ENCODE measurements at places on chromosomes 7 and 10.
A peak's percentile ranks its signal among the peaks of the same experiment; 100 is the strongest.

DNA sequence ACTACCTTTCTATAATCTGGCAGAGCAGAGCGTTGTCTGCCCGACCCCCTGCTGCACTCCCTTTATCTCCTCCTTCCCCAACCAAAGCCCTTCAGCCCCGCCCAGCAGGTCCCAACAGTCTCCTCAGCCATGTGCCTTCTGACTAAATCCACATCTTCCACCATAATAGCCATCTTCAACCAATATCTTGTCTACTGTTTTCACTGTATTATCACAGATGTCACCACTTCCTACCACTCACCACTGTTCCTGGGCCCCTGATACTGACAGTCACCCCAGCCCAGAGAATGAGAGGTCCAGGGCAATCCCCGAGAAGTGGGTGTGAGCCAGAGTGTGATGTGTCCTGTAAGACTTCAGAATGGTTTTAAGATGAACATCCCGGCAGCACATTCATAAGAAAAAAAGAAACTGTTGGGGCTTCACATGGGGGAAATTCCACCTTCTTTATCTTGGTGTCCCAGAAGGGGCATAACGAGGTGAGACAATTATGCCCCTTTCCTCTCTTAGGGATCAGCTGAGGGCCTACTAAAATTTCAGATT, 25.3 kb downstream of the CCDC6 start:
- H3K4me1 ChIP-seq = peaks cover 52% of the 10 kb centered on the region
- H3K36me3 ChIP-seq = no peaks in the 10 kb centered on the region
- DNase-seq = peak; percentile 23

- no peak overlapping the region for H3K27ac ChIP-seq
- no peak for DNase-seq
- no peaks in the 10 kb centered on the region for H3K36me3 ChIP-seq
- H3K27me3 ChIP-seq = no peaks in the 10 kb centered on the region
- H3K4me3 ChIP-seq = no peak overlapping the region
Measured at GRCh38 chr7:69516238-69516820, 81.9 kb upstream of the AUTS2 start.

DNA sequence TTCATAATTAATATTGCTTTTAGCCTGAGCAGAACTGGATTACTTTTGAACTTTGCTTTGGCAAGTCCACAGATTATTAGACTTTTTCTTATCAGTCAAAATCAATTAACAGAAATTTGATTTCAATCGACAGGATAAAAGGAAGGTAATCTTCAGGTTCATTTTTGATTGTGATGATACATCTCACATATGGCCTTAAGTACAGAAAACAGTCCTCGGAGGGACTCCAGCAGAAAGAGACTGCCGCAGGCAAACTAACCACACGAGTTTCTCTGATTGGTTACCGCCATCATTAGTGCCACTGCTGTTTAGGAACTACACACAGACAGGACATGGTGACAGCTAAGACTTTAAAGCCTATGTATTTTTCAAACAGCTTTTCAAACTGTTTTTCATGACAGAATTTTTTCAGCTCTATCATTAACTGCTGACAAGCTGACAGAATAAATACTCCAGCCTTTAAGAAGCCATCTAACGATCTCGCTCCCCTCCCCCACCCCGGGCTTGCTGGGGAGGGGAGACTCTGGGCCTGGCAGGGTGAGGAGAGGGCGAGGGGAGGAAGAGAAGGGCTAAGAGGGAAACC, 668.2 kb downstream of the KCNMA1 start:
- DNase-seq = no peak
- H3K4me3 ChIP-seq = no peak overlapping the region
- no peaks in the 10 kb centered on the region for H3K4me1 ChIP-seq
- H3K27ac ChIP-seq = no peak overlapping the region
- H3K27me3 ChIP-seq = no peaks in the 10 kb centered on the region
- H3K36me3 ChIP-seq = no peaks in the 10 kb centered on the region

DNA sequence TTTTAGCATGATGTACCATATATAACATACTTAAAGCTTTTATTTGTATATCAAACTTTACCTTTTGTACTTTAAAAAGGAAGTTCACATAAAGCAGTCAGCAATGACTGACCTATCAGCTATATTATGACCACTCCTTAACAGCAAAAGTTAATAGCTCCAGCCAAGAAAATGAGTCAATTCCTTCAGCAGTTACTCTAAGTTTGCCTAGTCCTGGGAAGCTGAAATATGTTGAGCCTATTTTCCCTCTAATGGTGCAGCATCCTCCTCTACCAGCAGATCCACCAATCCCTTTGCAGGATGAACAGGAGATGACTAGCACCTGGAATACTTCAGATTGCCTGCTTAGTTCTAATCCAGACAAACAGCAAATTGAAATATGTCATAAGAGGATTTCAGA, 64.2 kb downstream of the CUL2 start:
- no peak for DNase-seq
- H3K4me3 ChIP-seq = no peak overlapping the region
- H3K27ac ChIP-seq = no peak overlapping the region
- H3K4me1 ChIP-seq = no peaks in the 10 kb centered on the region
- H3K27me3 ChIP-seq = no peaks in the 10 kb centered on the region

DNA sequence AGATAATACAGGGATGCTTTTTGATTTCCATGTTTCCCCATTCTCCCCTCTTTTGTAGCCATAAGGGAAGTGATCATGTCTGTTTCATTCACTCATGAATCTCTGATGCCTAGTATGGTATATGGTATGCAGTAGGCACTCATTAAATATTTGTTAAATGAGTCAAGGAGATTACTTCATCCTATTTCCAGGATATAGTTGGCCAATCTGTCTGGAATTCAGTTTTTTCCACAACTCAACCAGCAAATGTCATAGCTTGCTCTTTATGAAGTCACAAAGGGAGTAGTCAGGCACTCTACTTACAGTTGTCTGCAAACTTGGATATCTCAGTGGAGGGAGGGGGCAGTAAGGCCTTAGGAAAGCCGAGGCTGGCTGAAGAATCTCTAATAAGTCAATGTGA, 853.6 kb downstream of the LRMDA start:
- no peak for DNase-seq
- H3K27me3 ChIP-seq = no peaks in the 10 kb centered on the region
- H3K36me3 ChIP-seq = no peaks in the 10 kb centered on the region

DNA sequence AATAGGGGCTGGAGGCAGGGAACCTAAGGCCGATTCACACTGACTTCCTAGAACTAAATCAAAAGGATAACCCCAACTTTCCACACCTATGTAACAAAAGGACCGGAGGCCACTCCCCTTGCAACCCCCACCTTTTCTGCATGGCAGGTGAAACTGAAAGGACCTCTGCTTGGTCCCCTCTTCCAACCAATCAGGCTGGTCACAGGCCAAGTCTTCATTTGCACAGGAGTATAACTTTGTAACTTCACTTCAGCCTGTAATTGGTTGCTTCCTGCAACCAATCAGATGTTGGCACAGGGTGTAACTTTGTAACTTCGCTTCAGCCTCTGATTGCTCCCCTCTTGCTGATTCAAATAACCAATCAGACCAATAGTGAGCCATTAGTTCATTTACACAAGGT, 190.0 kb downstream of the FAM107B start:
- H3K4me3 ChIP-seq = no peak overlapping the region
- peak; percentile 39 for DNase-seq
- peak overlapping the region; percentile 86 for H3K27ac ChIP-seq
- H3K4me1 ChIP-seq = peaks cover 99% of the 10 kb centered on the region

GRCh38 chr7:131145026-131145425, 182.7 kb upstream of the MKLN1 start:
- H3K36me3 ChIP-seq = no peaks in the 10 kb centered on the region
- H3K4me1 ChIP-seq = no peaks in the 10 kb centered on the region
- H3K4me3 ChIP-seq = no peak overlapping the region
- DNase-seq = no peak
- no peak overlapping the region for H3K27ac ChIP-seq

- no peak for DNase-seq
- H3K4me1 ChIP-seq = no peaks in the 10 kb centered on the region
- no peaks in the 10 kb centered on the region for H3K36me3 ChIP-seq
- H3K27ac ChIP-seq = no peak overlapping the region
Measured at GRCh38 chr7:82472966-82473365, 29.4 kb upstream of the CACNA2D1 start.

DNA sequence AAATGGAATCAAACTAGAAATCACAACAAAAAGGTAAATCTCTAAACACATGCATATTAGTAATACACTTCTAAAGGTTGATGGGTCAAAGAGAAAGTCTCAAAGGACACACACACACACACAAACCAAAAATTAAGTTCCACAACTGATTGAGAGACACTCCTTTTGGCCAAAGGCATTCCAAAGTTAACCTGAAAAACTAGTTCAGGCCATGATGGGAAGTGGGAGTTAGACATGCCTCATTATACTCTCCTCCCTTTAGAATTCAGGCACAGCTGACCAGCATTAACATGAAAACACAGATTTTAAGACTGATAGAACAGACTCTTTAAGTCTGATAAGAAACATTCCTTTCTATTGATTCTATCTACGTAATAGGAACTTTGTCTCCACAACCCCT, 332.4 kb upstream of the IGFBP3 start:
- no peaks in the 10 kb centered on the region for H3K4me1 ChIP-seq
- no peak overlapping the region for H3K27ac ChIP-seq
- no peak overlapping the region for H3K4me3 ChIP-seq
- no peaks in the 10 kb centered on the region for H3K27me3 ChIP-seq
- no peaks in the 10 kb centered on the region for H3K36me3 ChIP-seq
- DNase-seq = no peak

- no peaks in the 10 kb centered on the region for H3K36me3 ChIP-seq
- no peak overlapping the region for H3K27ac ChIP-seq
- H3K27me3 ChIP-seq = no peaks in the 10 kb centered on the region
Measured at GRCh38 chr7:27684491-27684890, 21.8 kb upstream of the HIBADH start.

- H3K36me3 ChIP-seq = peaks cover 4% of the 10 kb centered on the region
- DNase-seq = no peak
- H3K4me3 ChIP-seq = no peak overlapping the region
- no peaks in the 10 kb centered on the region for H3K27me3 ChIP-seq
- H3K4me1 ChIP-seq = peaks cover 11% of the 10 kb centered on the region
Measured at GRCh38 chr10:21721000-21721665, 187.1 kb downstream of the MLLT10 start.

- DNase-seq = no peak
- H3K27ac ChIP-seq = no peak overlapping the region
- peaks cover 33% of the 10 kb centered on the region for H3K36me3 ChIP-seq
- no peaks in the 10 kb centered on the region for H3K27me3 ChIP-seq
Measured at GRCh38 chr10:11334436-11334835, 277.0 kb downstream of the USP6NL start.

- DNase-seq = no peak
- no peak overlapping the region for H3K27ac ChIP-seq
- H3K4me1 ChIP-seq = peaks cover 8% of the 10 kb centered on the region
- no peaks in the 10 kb centered on the region for H3K36me3 ChIP-seq
- no peak overlapping the region for H3K4me3 ChIP-seq
Measured at GRCh38 chr10:4474829-4475228, 351.2 kb upstream of the AKR1E2 start.

GRCh38 chr7:141575164-141575563, 24.0 kb downstream of the AGK start:
- no peaks in the 10 kb centered on the region for H3K4me1 ChIP-seq
- DNase-seq = no peak
- no peak overlapping the region for H3K27ac ChIP-seq
- no peak overlapping the region for H3K4me3 ChIP-seq
- H3K36me3 ChIP-seq = no peaks in the 10 kb centered on the region

GRCh38 chr10:43953672-43954071, 305.0 kb upstream of the ZNF32 start:
- H3K4me1 ChIP-seq = no peaks in the 10 kb centered on the region
- H3K27ac ChIP-seq = no peak overlapping the region
- DNase-seq = no peak
- no peaks in the 10 kb centered on the region for H3K36me3 ChIP-seq
- no peak overlapping the region for H3K4me3 ChIP-seq

DNA sequence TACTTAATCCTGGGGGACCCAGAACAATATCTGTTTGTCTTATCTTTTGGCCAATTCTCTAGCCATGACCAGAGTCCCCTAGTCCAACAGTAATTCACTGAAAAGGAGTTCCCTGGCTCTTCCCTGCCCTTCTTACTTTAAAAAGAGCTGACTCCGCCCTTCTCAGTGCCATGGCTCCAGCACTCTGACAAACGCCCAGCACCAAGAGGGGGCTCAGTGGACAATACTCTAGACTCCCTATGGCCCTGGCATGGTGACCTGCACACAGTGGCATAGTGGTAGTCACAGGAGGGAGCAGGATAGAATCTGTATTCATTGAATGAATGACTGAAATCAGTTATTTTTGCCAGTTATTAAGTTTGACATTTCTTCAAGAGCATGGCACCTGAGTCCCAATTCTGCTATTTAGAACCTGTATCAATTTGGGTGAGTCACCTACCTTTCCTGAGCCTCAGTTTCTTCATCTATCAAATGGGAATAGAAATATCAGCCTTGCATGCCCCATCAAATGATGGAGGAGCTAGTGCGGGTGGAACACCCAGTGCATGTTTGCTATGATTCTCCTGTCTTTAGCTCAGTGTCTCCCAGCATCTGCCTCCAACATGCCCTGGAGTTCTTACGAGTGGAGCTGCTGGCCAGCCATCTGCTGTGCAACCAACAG, 69.4 kb downstream of the CLEC2L start:
- DNase-seq = no peak
- no peak overlapping the region for H3K27ac ChIP-seq
- no peak overlapping the region for H3K4me3 ChIP-seq
- no peaks in the 10 kb centered on the region for H3K4me1 ChIP-seq

GRCh38 chr7:86645225-86645608, 1.5 kb downstream of the GRM3 start:
- no peak overlapping the region for H3K4me3 ChIP-seq
- no peaks in the 10 kb centered on the region for H3K36me3 ChIP-seq
- no peak for DNase-seq
- H3K27me3 ChIP-seq = no peaks in the 10 kb centered on the region
- H3K27ac ChIP-seq = no peak overlapping the region
- no peaks in the 10 kb centered on the region for H3K4me1 ChIP-seq

- no peak overlapping the region for H3K4me3 ChIP-seq
- H3K36me3 ChIP-seq = no peaks in the 10 kb centered on the region
- H3K4me1 ChIP-seq = no peaks in the 10 kb centered on the region
Measured at GRCh38 chr7:99843808-99844207, 16.0 kb downstream of the CYP3A43 start.

GRCh38 chr10:110039254-110039653, 31.5 kb downstream of the ADD3 start:
- no peaks in the 10 kb centered on the region for H3K36me3 ChIP-seq
- peaks cover 80% of the 10 kb centered on the region for H3K4me1 ChIP-seq
- no peak for DNase-seq
- H3K27me3 ChIP-seq = no peaks in the 10 kb centered on the region
- no peak overlapping the region for H3K27ac ChIP-seq

GRCh38 chr7:103115771-103116170, 33.1 kb downstream of the NAPEPLD start:
- H3K27ac ChIP-seq = no peak overlapping the region
- no peaks in the 10 kb centered on the region for H3K27me3 ChIP-seq
- no peaks in the 10 kb centered on the region for H3K4me1 ChIP-seq
- H3K4me3 ChIP-seq = no peak overlapping the region
- H3K36me3 ChIP-seq = no peaks in the 10 kb centered on the region
